ENCODE measurements at places on chromosomes 7 and 10.

GRCh38 chr7:96418581-96418980, 96.7 kb upstream of the SLC25A13 start:
- no peak for DNase-seq

- DNase-seq: no peak
Measured at GRCh38 chr10:59517996-59518395, 155.6 kb upstream of the FAM13C start.

- no peak for DNase-seq
Measured at GRCh38 chr10:74400186-74400585, 249.2 kb downstream of the ADK start.

DNA sequence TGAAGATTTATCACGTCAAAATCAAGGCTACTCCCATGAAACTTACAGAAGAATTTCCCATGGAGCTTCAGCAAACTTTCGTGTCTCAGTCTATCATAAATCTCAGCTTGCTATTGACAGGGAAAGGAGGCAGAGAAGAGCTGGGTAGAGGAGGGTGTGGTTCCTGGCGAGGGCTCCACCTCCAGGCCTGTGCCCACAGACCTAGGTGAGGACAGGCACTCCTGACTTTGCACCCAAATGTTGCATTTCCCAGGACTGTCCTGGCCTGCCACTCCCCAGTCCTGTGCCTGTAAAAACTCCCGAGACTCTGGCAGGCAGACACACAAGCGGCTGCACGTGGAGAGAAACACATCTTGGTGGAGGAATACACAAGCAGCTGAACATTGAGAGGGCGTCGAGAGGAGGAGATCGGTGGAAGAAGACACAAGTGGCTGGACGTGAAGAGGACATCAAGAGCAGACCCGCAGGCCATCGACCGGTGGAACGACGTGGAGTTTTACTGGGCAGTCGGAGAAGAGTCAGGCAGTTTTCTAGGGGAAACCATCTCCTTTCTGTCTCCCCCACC, 145.1 kb downstream of the CTNNA3 start:
- DNase-seq: no peak

GRCh38 chr7:27189295-27189996, 4.4 kb upstream of the HOXA11 start:
- DNase-seq: no peak

GRCh38 chr10:33180390-33180789, 154.1 kb downstream of the NRP1 start:
- peak; percentile 15 for DNase-seq

- DNase-seq: no peak
Measured at GRCh38 chr10:641149-642010, 48.1 kb downstream of the DIP2C start.

DNA sequence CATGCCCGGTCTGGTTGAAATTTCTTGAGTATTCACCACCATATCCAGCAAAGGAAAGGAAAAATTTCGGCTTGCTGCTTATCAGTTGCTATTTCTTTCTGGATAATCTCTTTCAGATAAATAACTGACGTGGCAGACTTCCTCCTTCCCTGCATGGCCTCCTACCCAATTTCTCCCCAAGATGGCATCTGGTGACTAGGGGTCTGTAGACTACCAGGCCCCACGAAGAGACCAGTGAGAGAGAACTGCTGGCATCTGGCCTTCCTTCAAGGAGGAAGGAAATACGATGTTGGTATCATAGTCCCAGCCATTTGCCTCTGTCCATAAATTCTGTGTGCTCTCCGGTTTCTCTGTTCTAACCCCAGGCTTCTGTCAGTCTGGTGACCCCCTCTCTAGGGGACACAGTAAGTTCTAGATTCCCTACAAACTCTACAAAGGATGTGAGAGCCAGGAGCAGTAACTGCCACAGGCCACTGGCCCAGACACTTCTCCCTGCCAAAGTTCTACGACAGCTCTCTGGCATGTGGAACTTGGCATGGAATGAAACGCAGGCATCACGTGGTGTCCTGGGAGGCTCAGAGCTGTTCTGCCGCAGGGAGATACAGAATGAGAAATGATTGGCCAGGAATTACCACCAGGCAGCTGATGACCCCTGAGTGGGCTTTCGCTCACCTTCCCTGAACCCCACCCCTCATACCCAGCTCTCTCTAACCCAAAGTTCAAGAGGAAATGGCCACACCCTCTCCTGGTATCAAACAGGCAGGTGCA, 30.0 kb upstream of the MSRB2 start:
- DNase-seq: no peak

- DNase-seq: no peak
Measured at GRCh38 chr7:99308461-99309074, 17.1 kb upstream of the ARPC1A start.

DNA sequence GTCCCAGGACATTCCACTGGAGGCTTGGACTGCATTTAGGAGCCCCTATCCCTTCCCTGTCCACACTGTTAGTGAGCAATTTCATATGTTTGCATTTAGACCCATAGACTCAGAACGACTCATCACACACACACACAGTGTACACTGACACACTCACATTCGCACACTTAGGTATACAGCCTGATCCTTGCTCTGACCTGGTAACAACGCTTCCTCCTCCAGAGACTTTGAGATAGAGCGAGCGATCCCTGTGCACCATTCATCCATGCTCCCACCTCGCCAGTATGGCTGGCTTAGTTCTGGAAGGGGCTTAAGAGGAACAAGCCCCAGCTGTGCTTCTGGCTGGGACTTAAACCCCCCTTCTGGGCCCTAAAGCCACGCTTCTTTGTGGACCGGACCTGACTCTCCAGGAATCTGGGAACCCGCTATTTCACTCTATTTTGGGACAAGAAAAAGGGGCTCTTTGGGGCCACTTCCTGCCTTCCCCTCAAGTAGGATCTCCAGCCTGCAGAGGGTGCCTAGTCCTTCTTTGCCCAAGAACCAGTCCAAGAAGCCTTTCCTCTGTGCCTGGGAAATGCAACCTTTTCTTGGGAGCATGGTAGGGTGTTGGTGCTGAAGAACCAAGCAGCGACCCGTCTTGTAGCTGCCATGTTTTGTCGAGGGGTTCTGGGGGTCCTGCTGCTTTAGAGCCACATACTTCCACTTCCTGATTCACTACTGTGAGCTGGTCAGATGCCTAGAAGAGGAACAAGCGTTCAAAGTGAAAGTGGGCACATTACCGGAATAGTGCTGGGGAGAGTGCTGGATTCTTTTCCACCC, 1.1 kb upstream of the HOXA13 start:
- no peak for DNase-seq

DNA sequence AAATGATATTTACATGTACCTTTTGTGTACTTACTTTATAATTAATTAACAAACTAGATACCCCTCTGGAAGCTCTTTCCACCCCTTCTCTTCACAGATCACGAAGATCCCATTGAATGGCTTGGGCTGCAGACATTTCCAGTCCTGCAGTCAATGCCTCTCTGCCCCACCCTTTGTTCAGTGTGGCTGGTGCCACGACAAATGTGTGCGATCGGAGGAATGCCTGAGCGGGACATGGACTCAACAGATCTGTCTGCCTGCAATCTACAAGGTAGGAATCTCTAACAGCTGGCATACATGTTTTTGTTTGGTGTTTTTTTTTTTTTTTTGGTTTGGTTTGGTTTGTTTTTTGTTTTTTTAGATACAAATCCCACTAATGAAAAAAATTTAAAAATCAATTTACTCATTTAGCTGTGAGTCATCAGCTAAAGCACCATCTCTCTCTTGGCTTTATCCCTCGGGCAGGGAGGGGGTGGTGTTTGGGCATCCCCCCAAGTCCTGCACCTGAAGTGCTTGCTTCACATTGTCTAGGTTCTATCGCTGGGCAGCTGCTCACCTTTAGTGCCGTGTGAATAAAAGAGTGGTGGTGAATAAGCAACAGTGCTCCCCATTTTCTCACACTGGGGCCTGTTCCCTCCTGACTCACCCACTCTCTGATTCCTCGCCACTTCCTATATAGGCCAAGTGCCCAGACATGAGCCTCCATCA, 68.9 kb downstream of the MET start:
- no peak for DNase-seq

DNA sequence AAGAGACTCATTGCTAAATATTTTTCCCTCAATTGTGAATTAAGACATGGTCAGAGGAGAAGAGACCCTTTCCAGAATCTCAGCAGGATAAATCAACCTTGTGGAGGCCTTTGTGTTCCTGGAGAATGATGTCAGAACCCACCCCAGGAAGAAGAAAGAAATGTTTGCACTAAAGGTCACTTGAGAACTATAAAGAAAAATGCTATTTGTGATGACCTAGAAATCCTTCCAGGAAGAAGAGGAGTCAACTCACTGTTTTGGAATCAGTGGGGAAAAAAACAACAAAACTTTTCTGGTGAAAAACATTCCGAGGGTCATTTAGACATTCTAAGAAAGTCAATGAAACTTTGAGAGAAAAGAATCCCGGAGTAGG, 129.1 kb upstream of the ANKRD1 start:
- DNase-seq: no peak

GRCh38 chr7:51634025-51634424, 317.4 kb upstream of the COBL start:
- no peak for DNase-seq

- no peak for DNase-seq
Measured at GRCh38 chr10:99450156-99450555, 19.7 kb upstream of the GOT1 start.

GRCh38 chr7:52481571-52481970, 553.9 kb upstream of the POM121L12 start:
- no peak for DNase-seq

GRCh38 chr7:142327628-142328405, 70.0 kb upstream of the PRSS58 start:
- DNase-seq: no peak

DNA sequence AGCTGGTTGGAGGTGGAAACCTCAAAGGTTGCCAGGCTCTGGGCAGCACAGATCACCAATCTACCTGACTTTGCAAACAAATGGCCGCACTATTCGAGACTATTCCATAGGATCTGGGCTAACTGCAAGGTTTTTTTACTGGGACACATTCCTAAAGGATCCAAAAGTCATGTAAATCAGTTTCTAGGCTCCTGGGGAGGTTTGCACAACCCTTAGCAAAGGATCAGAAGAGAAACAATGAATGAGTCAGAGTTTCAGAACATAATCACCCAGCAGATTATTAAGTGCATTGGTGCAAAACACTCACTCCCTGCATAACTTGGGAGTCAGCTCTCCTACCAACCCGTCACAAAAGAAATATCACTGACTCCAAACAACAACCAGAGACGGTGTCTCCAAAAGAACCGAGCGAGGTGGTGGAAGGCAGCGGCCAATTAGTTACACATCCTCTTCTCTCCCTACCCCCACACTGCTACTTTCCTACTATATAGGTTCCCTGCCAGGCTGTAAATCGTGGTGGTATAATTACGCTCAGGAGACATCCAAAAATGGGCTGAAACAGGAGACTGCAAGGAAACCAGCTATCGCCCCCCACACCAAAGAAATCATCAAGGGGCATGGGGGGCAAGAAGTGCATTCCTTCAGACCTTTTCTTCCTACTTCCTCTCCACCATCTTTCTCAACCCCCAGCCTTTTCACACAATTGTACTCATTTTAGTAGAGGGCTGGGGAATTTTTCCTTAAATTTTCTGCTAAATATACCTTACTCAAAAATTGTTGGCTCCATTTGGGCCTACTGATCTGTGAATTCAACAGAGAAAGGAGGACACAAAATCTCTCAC, 3.2 kb downstream of the UBE2H start:
- DNase-seq: no peak

DNA sequence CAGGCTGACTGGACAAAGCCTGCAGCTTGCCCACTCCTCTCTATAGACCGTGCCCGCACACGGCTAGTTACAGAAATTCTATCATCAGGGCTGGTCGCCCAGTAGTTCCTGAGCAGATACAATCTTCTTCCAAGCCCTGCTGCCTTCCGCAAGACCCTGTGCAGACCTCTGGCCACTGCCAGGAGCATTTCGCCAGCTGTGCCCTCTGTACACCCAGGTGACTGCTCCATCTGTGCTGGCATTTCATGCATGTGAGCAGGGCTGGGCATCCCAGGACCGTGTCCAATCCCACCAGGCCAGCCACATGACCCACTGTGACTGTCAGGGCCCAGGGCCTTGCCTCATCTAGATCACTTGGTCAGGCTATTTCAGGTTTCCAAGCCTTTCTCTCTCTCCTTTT, 36.9 kb downstream of the HSPA12A start:
- no peak for DNase-seq

GRCh38 chr10:127080317-127080716, 116.1 kb downstream of the INSYN2A start:
- no peak for DNase-seq

DNA sequence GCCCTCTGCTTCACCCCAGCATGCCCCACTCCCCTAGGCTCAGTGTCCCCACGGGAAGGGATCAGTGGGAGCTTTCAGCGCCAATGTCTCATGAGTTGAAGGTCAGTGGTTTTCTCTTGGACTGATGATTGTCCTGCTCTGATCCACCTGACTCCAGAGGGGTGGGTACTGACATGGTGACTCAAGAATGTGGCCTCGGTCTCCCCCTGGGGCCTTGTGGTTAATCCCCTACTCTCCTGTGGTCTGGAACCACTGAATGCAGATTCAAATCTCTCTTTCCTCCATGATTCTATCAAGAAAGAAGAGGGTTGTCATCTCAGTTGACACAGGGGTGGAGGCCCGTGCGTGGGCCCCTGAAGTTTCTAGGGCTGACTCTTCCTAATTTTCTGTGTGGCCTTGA, 176.9 kb downstream of the RPS24 start:
- no peak for DNase-seq

- DNase-seq: no peak
Measured at GRCh38 chr10:3054183-3054850, 13.0 kb upstream of the PFKP start.

- DNase-seq: no peak
Measured at GRCh38 chr7:33604056-33604455, 301.3 kb upstream of the BMPER start.

- no peak for DNase-seq
Measured at GRCh38 chr10:77409697-77410471, 227.7 kb downstream of the KCNMA1 start.

DNA sequence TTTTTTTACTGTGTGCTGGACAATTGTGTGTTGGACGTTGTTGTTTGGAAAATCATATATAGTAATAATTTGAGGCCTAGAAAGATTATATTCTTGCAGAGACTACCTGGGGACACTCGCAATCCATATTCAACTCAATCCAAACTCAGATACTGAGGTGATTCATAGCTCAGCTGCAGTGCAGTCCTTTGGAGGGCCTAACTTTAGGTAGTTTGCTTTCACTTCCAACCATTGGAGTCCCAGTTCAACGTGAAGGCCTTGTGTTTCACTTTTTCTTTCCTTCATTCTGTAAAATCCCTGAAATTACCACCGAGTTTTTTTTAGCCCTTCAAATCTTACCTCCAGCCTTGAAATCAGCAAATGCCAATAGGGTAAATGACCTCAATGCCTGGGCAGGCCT, 32.3 kb downstream of the ATRNL1 start:
- DNase-seq: no peak

DNA sequence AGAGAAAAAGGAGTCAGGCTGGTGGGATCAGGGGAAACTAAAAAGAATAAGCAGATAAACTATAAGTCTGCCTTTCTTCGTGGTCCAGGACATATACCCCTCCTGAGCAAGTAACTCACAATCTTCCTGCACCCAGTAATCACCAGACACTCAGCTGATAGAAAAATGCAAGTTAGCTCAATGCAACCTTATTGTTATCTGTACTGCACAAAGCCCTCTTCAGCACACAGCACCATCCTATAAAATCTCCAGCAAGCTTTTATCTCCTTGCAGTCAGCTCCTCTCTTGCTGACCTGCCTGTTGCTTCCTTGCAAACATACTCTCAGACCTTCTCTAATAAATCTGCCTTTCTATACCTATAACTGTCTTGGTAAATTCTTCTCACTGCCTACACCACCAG, 6.7 kb downstream of the SLC37A3 start:
- no peak for DNase-seq

- no peak for DNase-seq
Measured at GRCh38 chr7:129615018-129615417, 3.5 kb downstream of the NRF1 start.
